HuH-7 (cell line): ENCODE measurements at places on chromosomes 3 and 15.

DNA sequence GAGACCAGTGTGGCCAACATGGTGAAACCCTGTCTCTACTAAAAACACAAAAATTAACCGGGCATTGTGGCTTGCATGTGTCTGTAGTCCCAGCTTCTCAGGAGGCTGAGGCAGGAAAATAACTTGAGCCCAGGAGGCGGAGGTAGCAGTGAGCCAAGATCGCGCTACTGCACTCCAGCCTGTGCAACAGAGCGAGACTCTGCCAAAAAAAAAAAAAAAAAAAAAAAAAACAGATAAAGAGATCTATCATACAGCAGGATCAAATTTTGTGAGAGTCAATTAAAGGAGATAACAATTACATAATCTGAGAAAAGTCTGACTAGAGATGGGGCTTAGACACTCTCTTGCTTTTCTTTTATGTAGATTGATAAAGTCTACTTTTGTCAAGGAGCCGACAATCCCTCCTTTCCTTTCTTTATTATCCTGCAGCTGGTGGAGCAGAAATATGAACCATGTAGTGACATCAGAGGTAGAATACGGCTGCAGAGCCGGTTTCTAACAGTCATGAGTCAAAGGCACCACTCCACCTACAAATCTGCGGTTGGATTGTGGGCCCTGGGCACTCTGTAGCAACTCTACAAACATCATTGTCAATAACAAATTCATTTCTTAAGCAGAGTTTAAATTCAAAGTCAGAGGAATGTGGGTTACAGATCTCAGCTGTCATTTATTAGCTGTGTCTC is 9.0 kb downstream of the C2CD4A start:
- DNase-seq: no peak

DNA sequence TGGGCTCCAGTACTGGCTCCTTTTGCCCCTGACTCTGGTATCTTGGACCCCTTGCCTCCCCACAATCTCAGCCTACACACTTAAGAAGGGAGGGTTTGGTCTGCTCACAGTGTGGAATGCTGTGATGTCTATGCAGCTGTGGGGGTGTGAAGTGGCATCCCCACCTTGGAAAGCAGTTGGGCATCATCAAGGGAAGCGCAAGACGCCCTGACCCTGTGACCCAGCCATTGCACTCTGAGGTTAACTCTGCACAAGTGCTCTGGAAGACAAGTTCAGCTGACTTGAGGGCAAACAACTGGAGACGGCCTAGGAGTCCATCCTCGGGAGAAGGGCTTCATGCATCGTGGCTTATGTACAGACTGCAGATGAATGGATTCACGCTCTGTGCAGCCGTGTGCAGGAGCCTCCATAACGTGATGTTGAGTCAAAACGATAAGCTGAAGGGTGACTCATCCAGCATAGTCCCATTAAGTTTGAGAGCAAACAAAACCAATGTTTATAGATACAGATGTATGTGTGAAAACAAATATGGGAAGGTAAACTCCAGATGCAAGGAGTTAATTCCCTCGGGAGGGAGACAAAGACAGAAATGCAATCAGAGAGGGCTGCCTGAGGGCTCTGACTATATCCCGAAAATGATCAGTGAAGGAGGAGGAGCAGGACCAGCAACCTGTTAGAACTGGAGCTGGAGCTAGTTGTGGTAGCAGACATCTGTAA is 86.8 kb downstream of the LSM3 start:
- DNase-seq: peak; percentile 63

- no peak for DNase-seq
Observed at GRCh38 chr15:56185980-56186379, 57.7 kb downstream of the RFX7 start.

GRCh38 chr3:56971816-56972215 is 88.6 kb upstream of the SPATA12 start:
- no peak for DNase-seq

- DNase-seq: no peak
Observed at GRCh38 chr3:41997702-41998550, 36.0 kb upstream of the ULK4 start.

GRCh38 chr3:66115858-66116654 is 77.3 kb upstream of the MAGI1 start:
- DNase-seq: no peak
